ENCODE measurements at places on chromosomes 3 and 15.

DNA sequence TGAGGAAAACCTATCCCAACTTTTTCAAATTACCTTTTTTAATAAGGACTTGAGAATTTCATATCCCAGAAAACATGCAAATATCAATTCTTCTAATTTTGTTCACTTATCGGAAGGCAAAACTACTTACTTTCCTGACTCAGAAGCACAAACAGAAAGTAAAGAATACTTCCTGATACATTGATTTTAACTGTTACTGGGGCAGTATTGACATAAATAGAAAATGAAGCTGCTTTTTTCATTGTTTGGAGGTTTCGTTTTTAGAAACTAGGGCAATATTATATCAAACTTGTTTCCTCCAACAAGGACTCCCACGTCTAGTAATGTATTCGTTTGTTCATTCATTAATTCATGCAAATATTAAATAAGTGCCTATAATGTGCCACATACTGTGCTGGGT lies 19.1 kb downstream of the PAQR9 start:
- DNase-seq = no peak

DNA sequence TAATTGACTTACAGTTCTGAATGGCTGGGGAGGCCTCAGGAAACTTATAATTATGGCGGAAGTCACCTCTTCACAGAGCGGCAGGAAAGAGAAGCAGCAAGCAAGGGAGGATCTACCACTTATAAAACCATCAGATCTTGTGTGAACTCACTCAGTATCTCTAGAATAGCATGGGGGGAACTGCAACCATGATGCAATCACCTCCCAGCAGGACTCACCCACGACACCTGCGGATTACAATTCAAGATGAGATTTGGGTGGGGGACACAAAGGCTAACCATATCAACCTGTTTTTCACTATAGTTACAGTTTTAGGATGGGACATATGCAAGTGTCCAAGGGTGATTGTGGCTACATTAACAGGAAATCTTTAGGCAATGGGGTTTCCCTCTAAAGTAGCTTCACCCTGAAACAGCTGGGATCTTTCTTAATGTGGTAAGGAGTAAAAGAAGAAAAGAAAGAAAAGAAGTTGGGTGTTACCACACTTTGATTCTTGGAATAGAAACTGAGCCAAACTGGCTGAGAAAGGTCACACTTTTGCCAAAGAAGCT lies 453.8 kb downstream of the OTOL1 start:
- DNase-seq = no peak

- no peak for DNase-seq
Observed at GRCh38 chr15:42858540-42858939, 62.0 kb downstream of the TTBK2 start.

- DNase-seq = no peak
Observed at GRCh38 chr3:4512895-4513616, 19.9 kb downstream of the ITPR1 start.

DNA sequence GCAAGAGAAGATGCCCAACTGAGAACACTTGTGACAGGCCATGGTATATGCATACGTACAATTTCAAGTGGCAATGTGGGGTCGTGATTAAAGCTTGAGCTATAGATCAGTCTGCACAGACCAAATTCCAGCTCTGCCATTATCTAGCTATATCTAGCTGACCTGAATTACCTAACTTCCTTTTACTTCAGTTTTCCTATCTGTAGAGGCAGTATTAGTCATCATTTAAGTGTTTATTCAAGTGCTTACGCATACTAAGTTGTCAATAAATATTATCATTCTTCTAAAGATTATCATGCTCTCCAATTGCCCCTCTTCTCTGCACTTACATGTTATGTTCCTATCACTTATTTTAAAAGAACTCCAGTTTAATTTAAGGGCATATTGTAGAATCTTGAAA lies 87.9 kb downstream of the ARPP21 start:
- DNase-seq = no peak
